ENCODE measurements at places on chromosomes 7 and 10. TPM values are rescaled to one million over a fixed set of nuclear protein-coding genes. Genes with fewer than 3 reads are reported as not detected.

- DNase-seq: no peak
Measured at GRCh38 chr10:110033701-110034235, 26.0 kb downstream of the ADD3 start.

DNA sequence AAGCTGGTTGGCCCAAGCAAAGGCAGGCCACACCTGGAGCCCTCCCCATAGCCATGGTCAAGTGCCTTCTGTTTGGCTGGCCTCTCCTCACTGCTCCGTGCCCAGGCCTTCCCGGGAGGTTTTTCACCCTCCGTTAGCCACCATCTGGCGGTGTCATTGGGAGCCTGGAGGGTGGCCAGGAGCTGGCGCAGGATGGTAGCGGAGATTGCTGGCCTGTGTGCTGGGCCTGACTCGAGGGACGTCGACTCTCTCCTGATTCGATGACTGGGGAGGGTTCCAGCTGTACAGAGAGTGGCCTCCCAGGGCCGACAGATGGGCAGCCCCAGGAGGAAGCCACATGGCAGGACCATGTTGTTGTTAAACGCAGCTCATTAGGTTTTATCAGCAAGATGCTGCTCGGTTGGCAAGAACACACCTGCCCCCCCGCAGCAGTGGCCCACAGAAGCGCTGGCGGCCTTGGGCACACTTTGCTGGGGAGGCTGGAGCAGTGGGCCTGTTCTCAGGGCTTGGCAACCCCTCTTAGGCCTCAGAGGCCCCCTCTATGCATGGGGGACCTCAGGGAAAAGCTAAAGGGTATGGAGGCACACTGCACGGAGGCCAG, 64.0 kb upstream of the CACUL1 start:
- no peak for DNase-seq

DNA sequence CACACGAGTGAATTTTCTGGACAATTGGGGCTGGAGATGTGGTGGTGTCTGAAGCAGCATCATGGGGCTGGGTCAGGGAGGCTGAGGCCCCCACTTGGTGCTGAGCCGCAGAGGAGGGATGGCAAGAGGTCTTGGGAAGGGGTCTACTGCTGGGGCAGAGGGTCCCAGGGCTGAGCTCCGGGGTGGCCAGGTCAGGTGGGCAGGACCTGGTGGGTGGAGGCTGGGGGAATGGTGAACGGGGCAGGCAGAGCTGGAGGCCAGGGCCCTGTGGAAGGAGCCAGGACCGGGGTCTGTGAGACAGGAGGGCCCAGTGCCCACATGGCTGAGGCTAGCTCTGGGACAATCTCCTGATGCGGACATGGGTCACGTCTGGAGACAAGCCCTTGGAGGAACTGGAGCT, 20.4 kb upstream of the LFNG start:
- no peak for DNase-seq

The KDM7A gene
- 13.5 TPM for polyA plus RNA-seq

The FAM25C gene
- polyA plus RNA-seq: not detected

Measured in right renal pelvis (tissue), 4 donors.